ENCODE measurements at places on chromosomes 2 and 18.

DNA sequence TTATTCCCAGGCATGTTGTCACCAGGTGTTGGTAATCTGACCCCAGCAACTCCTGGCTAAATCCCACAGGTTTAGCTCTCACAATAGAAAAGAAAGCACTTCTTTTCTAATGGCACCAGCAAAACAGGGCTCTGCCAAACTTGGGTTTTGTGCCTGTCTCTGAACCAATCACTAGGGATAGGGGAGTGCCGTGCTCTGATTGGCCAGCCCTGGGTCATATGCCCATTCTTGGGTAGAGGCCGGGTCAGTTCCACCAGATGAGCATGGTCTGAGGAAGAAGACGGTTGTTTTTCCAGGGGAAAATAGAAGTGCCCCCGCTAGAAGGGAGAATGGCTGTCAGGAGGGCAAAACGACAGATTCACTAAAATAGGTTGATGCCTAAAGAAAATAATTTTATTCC lies 14.7 kb downstream of the CDK15 start:
- DNase-seq, result no peak

DNA sequence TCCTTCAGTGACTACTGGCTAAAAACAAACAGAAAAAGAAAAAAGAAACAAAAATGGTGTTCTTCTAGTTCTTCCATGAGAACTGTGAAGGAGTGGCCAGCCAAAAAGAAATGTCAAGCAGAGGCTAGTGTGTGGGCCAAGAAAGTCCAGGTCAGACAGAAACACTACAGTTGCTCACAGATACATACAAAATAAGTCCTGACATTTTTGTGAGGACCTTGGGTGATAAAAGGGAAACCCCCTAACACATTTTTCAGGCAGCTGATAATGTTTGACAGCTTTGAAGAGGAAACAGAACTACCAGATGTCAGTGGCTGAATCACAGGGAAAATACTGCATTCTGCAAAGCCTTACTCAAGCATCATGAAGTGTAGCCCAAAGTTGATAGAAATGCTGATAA lies 28.1 kb downstream of the ARHGAP25 start:
- DNase-seq, result no peak

DNA sequence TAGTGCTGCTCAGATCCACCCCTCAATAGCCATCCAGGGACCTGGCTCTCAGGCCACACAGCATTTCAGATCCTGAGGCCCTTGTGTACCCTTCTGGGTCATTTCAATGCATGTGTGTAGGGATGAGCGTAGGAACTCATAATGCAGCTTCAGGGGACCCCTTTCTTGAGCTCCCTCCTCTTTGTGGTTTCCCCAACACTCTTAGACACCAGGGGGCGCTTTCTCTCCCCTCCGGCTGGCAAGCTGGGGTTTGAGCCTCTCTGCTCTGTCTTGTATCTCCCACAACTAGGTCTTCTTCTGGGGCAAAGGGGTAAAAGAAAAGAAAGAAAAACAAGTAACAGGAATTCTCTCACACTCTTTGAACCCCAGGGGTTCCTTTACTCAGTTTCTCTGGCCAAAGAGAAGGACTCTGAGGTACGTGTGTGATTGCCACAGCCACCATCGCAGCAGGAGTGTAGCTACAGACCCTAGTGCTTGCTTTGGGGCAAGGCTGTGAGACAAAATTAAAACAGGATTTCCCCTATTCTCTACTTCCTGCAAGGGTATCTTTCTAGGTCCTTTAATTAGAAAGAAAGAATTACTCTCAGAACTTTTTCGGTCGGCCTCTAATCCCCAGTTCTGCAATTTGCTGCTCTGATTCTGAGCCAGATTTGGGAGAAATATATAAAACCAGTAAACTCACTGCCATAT lies 38.0 kb downstream of the CABYR start:
- peak; percentile 33 for DNase-seq

- DNase-seq, result no peak
Observed at GRCh38 chr2:42792583-42793333, at the start of gene HAAO. Gene HAAO, minus strand, starts transcription at chr2:42792583. Its CDS starts 47 bp downstream, at chr2:42792536.

DNA sequence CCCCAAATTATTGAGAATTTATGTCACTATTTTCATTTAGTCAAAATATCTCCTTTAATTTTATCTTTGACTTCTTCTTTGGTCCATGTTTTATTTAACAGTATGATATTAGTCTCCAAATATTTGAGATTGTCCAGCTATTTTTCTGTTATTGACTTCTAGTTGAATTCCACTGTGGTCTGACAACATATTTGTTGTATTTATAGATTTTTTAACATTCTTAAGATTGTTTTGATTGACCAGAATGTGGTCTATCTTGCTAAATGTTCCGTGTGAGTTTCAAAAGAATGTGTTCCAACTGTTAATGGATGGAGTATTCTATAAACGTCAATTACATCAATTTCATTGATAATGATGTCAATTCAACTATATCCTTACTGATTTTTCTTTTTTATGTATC lies 1452.1 kb downstream of the SUCLG1 start:
- no peak for DNase-seq

DNA sequence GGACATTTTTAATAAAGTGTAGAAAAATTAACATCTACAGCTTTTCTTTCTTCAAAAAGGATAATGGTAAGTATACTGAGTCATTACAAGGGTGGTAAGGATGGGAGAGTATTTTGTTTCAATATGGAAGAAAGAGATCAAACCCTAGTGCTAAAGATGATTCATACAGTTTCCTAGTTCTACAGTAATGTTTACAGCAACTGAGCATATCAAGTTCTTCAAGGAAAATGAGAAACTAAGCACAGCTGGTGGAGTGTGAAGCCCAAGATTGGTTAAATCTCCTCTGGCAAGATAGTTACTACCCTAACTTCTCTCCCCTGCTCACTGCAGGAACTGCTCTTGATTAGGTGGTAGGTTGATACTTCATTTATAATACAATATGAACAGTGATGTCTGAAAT lies 467.5 kb downstream of the XIRP2 start:
- no peak for DNase-seq

DNA sequence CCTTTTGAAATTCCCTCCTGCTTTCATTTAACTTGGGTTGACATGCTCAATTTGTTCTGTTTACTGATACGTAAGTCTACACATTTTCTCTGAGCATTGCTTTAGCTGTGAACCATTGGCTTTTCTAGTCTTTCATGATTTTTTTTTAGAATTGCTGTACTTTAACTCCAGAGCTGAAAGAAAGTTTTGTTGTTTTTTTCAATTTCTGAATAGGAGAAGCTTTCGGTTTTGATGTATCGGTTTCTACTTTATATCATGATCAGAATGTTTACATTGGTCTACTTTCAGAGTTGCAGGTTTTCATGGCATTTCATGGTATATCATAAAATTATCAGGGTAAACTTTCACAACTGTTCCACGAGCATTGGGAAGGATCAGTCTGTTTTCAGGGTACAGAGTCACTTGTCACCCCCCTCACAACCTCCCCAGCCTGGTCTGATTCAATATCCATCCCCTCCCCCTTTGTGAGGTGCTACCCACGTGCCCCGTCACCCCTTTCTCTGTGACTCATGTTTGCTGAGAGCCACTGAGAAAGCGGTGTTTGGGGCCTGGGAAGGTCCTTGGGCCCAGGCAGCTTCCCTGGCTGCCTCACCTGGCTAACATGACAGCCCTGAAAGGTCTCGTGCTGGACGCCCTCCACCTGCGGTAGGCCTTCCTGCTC lies 7.0 kb downstream of the ASTL start:
- no peak for DNase-seq

- DNase-seq, result no peak
Observed at GRCh38 chr18:67001052-67001451, 397.2 kb upstream of the CDH19 start.

DNA sequence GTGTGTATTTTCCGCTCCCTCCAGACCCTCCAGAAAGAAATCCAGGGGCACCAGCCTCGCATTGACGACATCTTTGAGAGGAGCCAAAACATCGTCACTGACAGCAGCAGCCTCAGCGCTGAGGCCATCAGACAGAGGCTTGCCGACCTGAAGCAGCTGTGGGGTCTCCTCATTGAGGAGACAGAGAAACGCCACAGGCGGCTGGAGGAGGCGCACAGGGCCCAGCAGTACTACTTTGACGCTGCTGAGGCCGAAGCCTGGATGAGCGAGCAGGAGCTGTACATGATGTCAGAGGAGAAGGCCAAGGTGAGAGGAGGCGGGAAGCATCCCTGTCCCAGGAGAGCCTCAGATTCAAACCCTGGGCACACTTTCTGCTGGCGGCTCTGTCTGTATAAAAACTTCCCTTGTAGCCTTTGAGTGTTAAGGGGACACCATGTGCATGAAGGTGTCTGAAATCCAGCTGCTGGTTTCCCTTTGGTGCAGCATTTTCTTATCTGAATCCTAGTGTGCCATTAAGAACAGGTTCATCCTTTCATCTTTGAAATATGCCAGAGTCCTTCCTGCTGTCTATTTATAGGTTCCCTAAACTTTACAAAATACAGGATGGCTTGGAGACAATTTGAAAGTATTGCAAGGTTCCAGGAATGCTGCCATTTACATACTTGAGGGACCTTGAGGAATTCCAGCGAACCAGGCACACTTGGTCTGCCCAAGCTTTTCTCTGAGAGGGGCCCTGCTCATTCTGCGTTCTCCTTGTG lies 77.1 kb upstream of the EML6 start:
- no peak for DNase-seq

DNA sequence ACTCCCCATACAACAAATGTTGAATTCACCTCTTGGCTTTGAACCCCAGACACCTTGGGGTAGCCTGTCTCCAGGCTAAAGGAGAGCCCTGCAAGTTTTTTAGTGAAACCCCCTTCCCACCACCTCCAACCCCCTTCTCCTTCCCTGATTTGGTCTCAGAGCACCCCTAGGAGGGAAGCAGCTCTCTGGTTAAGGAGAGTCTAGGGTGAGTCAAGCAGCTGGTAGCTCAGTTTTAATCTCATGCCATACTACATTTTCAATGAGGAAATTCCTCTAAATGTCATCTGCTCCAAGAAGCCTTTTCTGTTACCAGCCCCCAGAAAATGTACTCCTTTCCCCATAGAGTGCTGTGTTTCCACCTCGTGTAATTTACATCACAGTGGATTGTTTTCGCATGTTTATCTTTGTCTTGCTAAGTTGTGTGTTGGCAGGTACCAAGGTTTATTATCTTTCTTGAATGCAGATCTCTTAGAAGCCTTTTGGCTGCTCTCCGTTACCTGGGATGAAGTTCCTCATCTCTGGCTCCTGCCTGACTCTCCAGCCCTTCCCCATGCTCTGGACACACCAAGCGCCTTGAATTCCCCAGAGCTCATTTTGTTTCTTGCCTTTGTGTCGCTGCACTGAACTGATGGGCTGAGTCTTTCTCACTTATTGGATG lies 82.2 kb downstream of the ASAP2 start:
- no peak for DNase-seq

DNA sequence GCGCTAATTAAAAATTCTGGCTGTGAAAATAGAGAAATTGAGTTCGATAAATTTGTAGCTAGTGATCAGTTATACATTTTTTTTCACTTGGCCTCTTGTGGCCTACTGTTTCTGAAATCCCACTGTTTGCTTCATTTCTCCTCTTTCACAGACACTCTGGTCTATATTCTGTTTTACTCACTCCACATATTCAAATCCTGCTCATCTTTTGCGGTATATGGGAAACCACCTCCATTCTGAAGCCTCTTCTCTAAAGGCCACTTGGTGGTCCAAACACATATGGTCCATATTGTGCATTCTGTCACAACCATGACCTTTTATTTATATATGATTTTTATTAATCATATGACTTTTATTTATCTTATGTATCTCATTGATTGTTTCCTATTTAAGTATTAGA lies 67.0 kb downstream of the MYO1B start:
- no peak for DNase-seq

DNA sequence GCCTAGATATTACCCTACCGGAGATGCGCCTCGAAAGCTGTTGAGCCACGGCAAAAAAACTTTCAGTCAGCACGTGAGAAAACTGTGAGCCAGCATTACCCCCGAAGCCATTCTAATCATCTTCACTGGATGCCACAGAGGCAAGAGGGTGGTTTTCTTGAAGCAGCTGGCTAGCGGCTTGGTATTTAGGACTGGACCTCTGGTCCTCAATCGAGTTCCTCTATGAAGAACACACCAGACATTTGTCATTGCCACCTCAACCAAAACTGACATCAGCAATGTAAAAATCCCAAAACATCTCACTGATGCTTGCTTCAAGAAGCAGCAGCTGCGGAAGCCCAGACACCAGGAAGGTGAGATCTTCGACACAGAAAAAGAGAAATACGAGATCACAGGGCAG lies 52.8 kb upstream of the SLC66A3 start:
- DNase-seq, result no peak

GRCh38 chr2:98164256-98164655 lies 77.3 kb downstream of the VWA3B start:
- no peak for DNase-seq

- DNase-seq, result peak; percentile 12
Observed at GRCh38 chr2:176755537-176756135, 457.0 kb upstream of the HNRNPA3 start.

DNA sequence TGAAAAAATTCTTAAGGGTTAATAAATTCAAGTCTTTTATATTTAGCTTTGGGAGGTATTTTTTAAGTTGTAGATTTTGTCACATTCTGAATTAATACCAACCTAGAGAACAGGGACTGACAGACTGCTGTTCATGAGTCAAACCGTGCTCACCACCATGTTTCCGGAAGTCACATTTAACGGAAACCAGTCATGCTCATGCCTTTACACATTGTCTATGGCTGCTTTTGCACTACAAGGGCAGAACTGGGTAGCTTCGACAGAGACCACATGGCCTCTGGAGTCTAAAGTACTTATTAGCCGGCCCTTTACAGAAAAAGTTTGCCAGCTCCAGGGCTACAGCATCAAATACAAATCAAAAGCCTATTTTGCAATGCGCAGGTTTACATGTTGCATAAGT lies 33.3 kb downstream of the LONRF2 start:
- no peak for DNase-seq

- DNase-seq, result no peak
Observed at GRCh38 chr18:51654488-51655326, 457.2 kb upstream of the MEX3C start.

GRCh38 chr2:41937921-41938708 lies 109.7 kb upstream of the PKDCC start:
- DNase-seq, result no peak

- DNase-seq, result no peak
Observed at GRCh38 chr2:23350792-23351355, 34.1 kb upstream of the KLHL29 start.

All from NCI-H1105 treated with DMSO at 0.1 percent for 48 hours (cell line).